ENCODE measurements at places on chromosomes 4 and X.

DNA sequence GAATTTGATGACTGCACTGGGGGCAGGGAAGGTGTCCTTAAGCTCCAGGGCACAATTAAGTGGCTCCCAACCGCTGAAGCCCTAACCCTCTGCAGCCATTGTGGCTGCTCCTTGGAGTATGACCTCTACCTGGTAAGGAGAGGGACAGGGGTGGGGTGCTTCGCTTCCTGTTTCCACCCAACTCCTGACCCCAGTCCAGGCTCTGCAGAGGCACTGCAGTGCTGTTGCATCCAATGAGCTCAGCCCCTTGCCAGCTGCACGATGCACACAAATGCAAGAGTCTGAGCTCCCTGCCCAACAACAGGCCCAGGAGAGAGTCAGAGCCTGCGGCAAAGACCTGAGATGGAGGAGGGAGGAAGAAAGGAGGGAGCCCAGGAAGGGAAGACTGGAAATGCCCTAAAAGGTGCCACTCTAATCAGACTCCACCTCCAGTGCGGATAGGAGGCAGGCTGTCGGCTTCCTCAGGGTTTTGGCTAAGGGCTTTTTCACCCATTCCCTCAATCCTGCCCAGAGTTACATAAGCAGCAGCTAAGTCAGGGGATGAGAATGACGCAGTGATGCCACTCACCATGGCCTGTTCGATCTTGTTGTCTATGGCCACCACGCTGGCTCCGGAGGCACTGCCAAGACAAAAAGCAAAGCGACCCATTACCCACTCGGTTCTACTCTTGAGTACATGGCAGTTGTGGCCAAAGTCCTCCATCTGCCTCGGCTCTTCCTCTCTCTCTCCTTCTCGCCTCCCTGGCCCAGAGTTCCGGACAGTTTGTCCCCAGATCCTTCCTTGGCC, 60.1 kb downstream of the TSC22D3 start:
- no peak for ATAC-seq

- ATAC-seq: no peak
These were observed 15.4 kb upstream of the ADH6 start for GRCh38 chr4:99234331-99235010.

DNA sequence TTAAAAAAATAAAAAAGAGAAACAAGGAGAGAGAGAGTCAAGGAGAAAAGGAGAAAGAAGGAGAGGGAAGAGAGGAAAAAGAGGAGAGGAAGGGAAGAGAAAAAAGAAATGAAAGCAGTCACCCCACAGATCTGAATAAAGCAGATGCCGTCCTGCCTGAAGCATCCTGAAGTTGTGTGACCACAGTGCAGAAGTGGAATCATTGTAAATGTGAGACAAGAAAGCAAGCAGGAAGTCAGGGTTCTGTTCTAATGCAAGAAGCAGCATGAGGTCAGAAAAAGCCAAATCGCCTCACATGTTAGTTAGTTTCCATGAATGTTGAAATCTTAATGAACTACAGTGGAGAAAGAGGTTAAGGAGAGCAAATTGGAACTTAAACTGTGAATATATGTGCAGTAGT, 692.5 kb downstream of the CENPC start:
- ATAC-seq: no peak

GRCh38 chr4:113738251-113738650, 23.3 kb downstream of the CAMK2D start:
- ATAC-seq: no peak

- no peak for ATAC-seq
These were observed 930 bp upstream of the SLITRK4 start for GRCh38 chrX:143636831-143637230.

GRCh38 chrX:108640817-108641216, 95.5 kb downstream of the IRS4 start:
- no peak for ATAC-seq

GRCh38 chr4:134463771-134464170, 262.2 kb upstream of the PABPC4L start:
- no peak for ATAC-seq

DNA sequence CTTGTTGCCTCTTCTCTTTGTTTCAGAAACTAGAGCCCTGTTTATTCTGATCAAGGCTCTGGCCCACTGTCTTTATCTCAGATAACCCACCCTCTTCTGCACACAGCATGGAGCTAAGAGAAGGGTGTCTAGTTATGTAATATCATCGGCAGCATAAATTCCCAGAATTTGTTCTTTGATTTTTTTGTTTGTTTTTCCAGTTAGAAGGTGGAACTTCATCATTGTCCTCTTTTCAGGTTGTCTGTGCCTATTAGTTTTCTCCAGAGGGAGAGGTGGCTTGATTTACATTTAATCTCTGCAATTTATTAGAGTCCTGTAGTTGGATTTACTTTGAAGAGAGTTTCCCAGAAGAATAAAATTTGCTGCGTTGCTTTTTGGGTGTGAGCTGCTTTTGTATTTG, 15.2 kb upstream of the F11 start:
- no peak for ATAC-seq

DNA sequence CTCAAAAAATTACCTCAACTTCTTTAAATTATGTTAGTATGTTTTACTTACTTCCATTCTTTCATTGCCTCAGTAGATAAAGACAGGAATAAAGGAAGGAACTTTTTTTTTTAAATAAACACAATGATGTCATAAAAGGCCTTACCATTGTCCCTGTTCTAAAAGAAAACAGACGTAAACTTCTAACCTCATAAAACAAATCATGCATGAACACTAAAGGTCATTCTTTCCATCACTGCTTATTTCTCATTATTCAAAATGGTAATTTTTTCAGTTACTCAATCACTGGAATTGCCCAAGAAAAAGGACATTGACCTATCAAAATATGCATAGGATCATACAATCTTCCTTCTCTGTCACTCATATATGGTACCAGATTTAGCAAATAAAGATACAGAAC, 32.2 kb upstream of the ARMCX2 start:
- ATAC-seq: no peak
